ENCODE measurements at places on chromosomes 2 and 18.
A peak's percentile ranks its signal among the peaks of the same experiment; 100 is the strongest.

DNA sequence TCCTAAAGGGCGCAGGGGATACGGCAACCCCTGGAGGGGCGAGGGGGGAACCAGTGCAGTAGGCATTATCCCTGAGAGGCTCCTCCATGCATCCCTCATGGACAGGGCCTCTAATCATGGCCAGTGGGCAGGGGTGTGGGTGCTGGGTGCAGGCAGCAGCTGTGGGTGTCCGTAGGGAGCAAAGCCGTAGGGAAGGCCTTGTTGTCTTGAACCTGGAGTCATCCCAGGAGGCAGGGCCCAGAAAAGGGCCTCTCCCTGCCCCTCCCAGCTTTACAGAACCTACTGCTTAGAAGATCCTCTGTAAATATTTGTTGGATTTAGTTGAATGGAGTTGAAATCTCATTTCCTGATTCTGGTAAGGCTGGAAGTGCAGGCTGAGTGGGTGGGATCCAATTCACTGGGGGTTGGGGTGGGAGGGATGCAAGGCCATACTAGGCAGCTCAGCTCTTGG is 207.0 kb upstream of the HAAO start:
- no peak for DNase-seq

DNA sequence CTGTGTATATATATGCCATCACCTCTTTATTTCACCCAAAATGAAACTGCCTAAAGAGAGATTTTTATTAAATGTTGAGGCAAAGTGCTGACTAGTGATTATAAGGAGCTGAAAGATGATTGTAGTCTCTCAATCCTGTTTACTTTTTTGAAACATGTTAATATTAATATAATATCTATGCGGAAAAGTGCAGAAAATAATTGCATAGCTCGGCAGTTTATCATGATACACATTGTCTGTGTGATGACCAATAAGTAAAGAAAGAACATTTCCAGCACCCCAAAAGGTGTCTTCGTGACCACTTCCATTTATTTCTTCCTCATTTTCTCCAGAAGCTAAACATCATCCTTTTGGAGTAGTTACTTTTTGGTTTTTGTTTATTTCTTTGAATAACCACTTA is 99.0 kb downstream of the BIRC6 start:
- DNase-seq, result no peak

DNA sequence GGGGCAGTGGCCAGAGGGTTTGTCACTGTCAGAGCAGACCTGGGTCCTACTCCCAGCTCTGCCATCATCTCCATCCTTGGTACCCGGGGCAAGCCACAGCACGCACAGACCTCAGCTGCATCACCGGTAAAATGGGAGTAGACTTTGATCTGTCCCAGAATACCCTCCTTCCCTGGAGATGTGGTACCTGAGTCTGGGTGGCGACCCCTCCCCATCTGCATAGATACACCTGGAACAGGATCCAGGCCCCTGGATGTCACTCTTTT is 64.0 kb downstream of the ZFP36L2 start:
- DNase-seq, result no peak

DNA sequence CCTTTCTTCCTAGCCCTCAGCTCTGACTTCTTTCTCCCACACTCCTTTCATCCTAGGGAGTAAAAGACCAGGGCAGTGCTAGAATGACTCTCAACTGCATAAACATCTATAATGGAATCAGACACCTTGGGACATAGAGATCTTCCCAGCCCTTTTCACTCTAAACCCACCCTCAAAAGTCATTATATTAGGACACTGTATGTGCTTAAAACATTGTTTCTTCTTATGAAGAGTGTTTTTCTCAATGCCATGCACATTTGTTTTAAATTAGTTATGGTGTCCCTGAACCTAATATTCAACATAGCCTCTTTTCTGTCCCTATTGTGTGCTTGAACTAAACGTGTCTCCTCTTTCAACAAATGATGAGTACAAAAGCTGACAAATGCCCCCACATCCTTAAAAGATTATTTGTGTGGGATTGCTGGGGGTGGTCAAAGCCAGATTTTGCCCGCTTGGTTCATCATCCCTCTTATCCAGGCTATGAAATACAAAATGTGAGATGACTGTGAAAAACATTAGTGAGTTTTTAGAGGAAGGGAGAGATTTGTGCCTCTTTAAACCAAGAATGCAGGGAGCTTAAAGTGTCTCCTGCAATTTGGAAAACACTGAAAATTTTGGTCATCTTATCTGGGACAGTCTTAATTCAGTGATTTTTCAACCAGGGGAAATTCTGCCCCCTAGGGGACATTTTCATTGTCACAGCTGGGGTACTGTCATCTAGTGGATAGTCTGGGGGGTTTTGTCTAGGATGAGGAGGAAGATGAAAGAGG is 29.0 kb downstream of the SERPINB5 start:
- DNase-seq, result peak; percentile 29

- DNase-seq, result no peak
Observed at GRCh38 chr2:64025741-64026140, 6.5 kb upstream of the VPS54 start.

GRCh38 chr2:206071807-206072206 is 14.2 kb downstream of the INO80D start:
- DNase-seq, result no peak

DNA sequence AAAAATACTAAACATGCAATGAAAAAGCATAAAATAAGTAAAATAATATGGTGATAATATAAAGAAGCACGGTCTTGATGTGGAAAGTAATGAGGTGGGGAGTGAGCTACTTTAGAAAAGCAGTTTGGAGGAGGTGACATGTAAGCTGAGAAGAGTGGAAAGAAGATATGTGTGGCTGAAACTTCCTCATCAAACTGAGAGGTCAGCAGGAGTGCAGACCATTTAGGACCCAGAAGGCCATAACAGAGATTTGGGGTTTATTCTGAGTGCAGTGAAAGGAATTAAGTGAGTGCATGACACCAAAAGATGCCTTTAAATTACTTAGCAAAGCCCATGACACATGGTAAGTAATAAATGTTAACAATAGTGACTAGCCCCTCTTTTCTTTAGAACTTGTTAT is 24.4 kb upstream of the TMEM182 start:
- DNase-seq, result no peak

- no peak for DNase-seq
Observed at GRCh38 chr2:40485854-40486253, 34.0 kb upstream of the SLC8A1 start.

GRCh38 chr2:10773821-10774341 is 38.7 kb downstream of the PDIA6 start:
- DNase-seq, result no peak
